ENCODE measurements at places on chromosomes 5 and 9.
A peak's percentile ranks its signal among the peaks of the same experiment; 100 is the strongest.

GRCh38 chr9:113746486-113746885 lies 129.6 kb upstream of the ZNF618 start:
- DNase-seq: no peak

- no peak for DNase-seq
Observed at GRCh38 chr9:124277420-124277819, 19.7 kb downstream of the NEK6 start.

DNA sequence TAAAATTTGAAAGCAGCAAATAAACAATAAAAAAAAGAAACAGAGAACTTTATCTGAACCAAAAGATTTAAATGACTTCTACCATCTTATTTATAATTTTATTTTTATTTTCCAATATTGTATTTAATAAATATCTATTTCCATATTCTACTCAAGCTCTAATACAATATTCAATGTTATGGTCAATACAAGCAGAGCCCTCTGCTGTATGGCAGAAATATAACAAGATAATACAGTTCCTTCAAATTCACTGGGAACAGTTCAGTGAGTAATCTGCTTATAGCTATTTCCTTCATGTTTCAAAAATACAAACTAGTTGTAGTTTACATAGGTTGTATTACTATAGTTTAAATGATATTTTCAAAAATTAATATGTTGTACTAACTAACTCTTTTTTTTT lies 332.7 kb downstream of the PRDM9 start:
- DNase-seq: no peak

- DNase-seq: no peak
Observed at GRCh38 chr9:1332156-1332555, 282.0 kb downstream of the DMRT2 start.

DNA sequence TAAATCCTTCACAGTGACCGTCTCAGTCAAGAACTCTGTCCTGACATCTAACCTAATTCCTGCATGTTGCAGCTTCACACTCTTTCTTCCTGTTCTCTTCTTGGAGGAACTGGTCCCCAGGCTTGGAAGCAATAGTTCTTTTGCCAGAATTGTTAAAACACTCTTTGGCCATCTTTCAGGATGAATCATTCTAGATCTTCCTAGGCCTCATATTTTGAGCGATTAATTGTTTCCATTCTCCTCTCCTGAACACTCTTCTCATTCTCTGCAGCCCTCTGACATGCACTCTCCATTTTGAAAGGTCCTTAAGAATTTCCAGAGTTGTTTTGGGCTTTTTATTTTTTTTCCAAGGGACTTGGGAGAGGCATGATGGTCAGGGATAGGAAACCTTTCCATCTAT lies 85.8 kb downstream of the FAM114A2 start:
- DNase-seq: no peak

DNA sequence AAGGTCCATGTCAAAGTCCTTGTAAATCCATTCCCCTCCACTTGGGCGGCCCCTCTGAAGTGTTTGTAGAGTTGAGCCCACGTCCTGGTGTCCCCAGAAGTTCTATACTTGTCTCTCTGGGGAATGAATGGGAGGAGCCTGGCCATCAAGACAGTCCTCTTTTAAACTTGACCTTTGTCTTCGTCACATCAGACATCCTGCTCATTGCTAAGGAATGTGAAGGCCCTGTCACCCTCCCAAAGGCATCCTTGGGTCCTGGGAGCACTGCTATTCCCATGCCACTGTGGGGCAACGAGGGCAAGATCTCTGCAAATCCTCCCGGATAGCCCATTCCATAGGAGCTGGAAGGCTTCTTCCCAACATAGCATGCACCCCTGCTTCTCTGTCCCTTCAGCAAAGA lies 235.5 kb downstream of the SLIT3 start:
- no peak for DNase-seq

DNA sequence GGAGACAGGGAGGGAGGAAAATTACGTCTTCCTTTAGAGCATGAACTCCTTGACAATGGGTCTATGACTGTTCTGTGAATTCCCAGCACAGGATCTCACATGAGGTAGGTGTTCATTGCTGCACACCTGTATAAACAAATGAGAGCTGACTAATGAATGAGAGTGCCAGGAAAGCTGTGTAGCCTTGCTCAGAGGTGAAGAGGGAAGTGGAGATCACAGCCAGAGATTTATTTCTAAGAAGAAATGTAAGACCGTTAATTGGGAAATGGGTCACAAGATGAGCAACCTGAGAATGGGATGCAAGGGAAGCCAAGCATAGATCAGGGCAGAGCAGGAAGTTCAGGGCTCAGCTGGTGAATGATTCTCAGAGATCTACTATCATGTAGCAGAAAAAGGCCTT lies 295.1 kb downstream of the CDK5RAP2 start:
- DNase-seq: no peak

DNA sequence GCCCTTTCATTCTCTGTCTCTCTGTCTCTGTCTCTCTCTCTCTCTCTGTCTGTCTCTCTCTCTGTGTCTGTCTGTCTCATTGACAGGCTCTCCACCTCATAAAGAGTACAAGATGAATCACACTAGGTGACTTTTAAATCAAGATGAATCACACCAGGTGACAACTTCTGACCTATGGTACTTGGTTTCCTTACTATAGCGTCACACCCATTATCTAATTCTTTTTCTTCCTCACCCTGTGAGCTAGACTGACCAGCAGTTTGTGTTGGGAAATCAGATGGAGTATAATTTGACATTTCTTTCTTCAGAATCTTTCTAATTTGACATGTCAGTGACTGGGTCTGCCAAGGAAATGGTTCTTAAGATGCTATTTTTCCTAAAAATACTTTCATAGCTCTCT lies 232.9 kb downstream of the ARRDC3 start:
- DNase-seq: no peak

DNA sequence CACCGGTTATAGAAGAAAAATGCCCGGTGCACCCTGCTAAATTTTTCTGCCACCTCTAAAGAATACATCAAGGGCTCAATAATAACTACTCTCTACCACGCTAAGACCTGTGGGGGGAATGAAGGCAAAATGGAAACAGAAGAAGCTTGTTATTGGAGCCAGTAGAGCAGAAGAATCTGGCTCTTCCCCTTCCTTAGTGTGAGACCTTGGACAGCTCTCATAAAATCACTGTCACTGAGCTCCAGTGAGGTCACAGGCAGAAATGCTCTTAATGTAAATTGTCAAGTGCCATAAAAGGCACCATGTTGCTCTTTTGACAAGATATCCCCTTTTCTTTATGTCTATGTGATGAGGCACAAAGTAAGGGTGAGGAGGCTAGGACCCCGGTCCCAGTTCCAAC lies 74.4 kb downstream of the ASTN2 start:
- no peak for DNase-seq

DNA sequence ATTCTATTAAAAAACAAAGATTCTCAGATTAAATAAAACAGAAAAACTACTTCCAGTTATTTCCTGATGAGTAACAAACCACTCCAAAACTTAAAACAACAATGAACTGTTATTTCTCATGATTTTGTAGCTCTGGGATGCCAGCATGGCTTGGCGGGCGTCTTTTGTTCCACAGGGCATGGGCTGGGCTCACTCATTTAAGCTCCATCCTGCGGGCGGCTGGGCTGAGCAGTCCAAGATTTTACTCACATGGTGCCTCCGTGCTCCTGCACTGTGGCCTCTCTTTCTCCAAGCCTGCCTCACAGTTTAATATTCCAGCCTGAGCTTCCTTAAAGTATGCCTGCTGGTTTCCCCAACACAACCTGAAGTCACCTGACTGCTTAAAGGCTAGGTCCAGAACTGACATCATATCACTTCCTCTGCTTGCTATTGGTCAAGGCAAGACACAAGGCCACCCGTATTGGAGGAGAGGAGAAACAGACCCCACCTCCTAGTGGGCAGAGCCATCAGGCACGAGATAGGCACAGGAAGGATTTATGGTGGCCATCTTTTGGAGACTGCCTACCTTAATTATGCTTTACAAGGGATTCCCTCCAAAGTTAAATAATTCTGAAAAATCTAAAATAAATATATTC lies 41.6 kb upstream of the ZBTB43 start:
- DNase-seq: no peak

DNA sequence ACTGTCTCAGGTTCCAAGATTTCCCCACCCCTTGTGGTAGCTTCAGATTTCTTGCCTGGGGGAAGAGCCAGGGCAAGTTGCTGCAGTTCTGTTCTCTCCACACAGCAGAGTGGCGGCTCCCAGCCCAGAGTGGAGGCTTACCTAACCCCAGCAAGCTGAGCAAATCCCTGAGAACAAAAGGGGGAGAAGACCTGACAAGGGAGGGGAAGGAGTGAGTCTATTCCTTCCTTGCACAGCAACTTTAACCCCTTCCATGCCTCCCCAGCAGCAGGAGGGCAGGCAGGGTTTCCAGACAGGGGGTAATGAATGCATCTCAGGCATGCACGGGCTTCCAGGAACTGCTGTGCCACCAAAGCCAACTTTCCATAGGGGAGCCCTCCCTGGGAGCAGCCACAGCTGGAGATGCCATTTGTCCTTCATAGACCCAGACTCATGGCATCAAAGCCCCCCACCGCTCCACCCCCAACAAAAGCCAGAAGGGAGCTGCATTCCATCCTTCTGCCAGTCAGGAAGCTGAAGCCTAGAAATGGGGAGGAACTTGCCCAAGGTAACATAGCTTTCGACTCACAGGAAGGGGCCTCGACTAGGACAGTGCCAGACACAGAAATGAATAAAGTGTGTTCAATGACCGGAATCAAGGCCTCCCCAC lies 28.8 kb upstream of the FAT2 start:
- DNase-seq: no peak

DNA sequence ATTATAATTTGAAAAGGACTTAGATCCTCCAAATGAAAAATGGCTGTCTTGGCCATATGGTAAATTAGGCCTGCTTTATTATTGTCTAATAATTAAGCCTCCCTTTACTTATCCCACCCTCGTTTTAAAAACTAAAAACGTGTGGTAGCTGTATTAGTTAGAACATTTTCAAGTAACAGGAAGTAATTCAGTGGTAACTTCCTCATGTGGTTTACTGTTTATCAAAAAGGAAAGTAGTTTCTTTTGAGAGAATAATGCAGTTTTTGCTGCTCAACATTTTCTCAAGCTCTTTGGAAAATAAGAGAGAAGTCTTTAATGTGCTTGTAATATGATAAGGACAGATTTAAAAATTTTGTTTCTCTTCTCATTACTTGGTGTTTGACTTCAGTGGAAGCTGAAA lies 26.0 kb downstream of the ZCCHC7 start:
- no peak for DNase-seq

- DNase-seq: no peak
Observed at GRCh38 chr5:100424017-100424416, 111.2 kb upstream of the FAM174A start.

DNA sequence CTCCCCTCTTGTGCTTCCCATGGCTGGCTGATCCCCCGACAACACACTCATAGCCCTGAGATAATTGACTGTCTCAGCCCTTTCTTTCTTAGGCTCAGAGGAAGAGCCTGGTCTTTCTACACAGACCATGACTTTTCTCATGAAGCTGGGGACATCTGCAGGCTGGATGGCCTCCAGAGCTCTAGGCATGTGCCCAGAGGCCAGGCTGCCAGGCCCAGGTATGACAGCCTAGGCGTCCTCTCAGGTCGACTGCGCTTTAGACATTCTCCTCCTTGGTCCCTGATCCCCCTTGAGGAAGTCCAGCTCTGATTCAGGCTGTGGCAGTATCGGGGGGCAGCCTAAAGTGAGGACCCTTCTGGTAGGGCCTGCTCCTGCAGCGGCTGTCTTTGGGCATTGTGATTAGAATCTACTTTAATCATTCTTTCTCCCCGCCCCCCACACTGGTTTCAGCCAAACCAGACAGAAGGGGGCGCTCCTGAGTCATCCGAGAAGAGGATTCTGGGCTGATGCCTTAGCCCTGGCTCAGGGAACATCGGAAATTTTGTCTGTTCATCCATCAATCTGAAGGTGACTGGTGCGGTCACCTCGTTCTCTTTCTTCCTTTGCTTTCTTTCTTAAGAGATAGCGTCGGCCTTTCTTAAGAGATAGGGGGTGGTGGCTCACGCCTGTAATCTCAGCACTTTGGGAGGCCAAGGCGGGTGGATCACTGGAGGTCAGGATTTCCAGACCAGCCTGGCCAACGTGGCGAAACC lies 66.5 kb upstream of the HSPA9 start:
- DNase-seq: peak; percentile 80

GRCh38 chr9:91896513-91897121 lies 53.4 kb downstream of the ROR2 start:
- DNase-seq: peak; percentile 85

DNA sequence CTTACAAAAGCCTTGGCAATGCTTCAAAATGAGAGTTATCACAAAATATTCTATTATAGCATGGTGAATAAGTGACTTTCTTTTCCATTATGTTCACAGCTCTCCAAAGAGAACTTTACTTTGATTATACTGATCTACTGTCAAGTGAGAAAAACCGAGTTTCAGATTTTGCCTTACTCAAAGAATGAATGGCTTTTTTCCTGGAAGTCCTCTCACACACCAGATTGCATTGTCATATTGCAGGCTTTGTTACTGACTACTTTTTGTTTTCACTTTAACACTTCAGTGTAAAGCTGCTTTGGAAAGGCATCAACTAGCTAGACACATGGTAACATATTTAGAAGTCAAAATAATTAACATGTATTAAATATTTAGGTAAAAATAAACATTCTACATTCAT lies 765.2 kb upstream of the NUDT12 start:
- DNase-seq: no peak

- DNase-seq: no peak
Observed at GRCh38 chr9:131013771-131014676, 5.0 kb downstream of the LAMC3 start.

GRCh38 chr9:37790096-37790495 lies 5.2 kb upstream of the EXOSC3 start:
- DNase-seq: no peak

- no peak for DNase-seq
Observed at GRCh38 chr5:93576994-93577853, 3.8 kb downstream of the NR2F1-AS1 start.

Data from SK-N-DZ (cell line).